NCI-H2029 (cell line): ENCODE measurements at places on chromosomes 16 and 17.

DNA sequence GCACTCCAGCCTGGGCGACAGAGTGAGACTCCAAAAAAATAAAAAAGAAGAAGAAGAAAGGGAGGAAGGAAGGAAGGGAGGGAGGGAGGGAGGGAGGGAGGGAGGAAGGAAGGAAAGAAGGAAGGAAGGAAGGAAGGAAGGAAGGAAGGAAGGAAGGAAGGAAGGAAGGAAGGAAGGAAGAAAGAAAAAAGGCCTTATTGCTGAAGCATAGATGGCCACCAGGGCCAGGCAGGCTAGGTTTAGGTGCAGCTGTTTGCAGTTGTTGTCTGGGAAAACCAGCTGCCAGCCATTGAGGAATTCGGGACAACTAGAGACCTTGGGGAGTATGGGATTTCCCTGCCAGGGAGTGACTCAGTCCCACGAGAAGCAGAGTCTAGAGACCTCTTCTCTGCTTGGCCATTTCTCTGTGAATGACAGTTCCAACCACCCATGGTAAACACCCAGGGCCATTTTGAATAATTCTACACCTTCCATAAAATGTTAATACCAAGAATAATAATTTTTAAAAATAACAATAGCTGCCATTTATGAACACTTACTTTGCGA lies 31.0 kb downstream of the SCNN1B start:
- DNase-seq = no peak

- no peak for DNase-seq
Observed at GRCh38 chr17:77095461-77095860, 45.3 kb upstream of the SEC14L1 start.

DNA sequence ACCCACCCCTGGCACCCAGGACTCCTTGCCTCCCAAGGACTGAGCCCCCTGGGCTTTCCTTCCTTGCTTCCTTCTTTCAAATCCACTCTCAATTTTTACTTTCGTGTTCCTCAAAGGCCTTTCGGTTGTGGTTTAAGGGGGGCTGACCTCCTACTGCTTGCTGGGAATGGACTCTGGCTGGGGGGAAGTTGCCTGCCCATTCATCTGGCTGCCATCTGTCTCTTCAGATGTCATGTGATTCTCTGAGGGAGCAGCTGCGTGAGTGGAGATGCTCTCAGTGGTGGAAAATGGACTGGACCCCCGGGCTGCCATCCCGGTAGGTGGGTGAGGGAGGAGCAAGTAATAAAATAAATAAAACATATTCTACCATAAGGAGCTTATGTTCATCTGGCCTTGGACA lies 93.8 kb upstream of the RPRML start:
- DNase-seq = no peak

GRCh38 chr17:64410750-64411490 lies 20.3 kb upstream of the PECAM1 start:
- DNase-seq = no peak

DNA sequence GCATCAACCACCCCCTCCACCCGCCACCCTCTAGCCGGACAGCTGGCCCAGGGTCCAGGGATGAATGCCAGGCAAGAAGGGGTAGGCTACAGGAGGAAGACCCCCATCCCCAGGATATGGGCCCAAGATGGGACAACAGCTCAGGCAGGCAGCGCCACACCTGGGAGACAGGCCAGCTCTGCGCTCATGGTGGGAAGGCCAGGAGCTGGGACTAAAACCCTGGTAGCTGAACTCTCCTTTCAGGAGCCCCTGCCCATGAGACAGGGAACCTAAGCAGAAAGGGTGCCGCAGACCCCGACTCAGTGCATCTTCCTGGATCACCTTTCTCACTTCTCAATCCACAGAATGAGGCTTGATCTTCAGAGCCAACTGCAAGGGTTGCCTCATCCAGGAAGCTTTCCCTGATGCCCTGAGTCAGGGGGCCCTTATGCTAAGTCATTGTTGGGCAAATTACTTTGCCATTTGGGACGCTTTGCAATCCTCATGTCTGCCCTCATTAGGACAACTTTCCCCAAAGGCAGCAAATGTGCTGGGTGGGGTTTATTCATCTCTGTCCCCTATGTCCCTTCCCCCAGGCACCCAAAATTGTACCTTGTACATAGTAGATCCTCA lies 9.0 kb downstream of the ZDHHC1 start:
- DNase-seq = no peak

DNA sequence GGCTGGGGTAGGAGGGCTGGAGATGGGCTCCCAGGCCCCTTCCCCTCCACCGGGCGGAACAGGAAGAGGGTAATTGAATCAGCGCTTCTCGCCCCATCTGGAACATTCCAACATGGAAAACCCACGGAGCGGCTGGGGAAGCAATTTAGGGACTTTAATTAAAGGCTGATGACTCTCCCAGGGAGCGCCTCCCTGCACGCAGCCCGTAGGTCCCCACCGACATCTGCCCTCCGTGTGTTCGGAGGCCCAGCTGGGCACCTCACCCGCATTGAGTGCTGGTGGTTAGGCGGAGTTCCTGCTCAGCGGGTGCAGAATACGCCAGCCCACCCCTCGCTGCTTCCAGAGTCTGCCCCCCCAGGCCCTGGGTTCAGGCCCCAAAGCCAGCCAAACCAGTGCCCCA lies 10.0 kb downstream of the HS3ST6 start:
- no peak for DNase-seq

DNA sequence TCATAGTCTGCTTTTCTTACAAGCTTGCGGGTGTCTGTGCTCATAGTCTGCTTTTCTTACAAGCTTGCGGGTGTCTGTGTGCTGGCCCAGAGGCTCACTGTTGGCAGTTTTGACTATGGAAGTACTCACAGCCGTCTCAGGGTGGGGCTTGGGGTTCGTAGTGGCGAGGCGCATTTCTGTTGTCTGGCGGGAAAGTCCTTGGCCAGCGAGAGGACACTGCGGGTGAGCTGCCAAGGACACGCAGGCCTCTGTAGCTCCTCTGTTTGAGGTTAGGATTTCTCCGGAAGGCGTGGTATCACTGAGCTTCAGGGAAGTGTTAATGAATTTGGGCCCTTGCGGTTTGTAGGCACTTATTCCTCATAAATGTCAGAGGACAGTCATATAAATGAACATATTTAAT lies 13.5 kb downstream of the TBCD start:
- no peak for DNase-seq

GRCh38 chr17:79393358-79394052 lies 217.3 kb downstream of the RBFOX3 start:
- peak; percentile 38 for DNase-seq

- DNase-seq = no peak
Observed at GRCh38 chr16:27245276-27246172, 23.0 kb downstream of the NSMCE1 start.

- DNase-seq = no peak
Observed at GRCh38 chr17:18379246-18380146, 1.9 kb downstream of the EVPLL start.

DNA sequence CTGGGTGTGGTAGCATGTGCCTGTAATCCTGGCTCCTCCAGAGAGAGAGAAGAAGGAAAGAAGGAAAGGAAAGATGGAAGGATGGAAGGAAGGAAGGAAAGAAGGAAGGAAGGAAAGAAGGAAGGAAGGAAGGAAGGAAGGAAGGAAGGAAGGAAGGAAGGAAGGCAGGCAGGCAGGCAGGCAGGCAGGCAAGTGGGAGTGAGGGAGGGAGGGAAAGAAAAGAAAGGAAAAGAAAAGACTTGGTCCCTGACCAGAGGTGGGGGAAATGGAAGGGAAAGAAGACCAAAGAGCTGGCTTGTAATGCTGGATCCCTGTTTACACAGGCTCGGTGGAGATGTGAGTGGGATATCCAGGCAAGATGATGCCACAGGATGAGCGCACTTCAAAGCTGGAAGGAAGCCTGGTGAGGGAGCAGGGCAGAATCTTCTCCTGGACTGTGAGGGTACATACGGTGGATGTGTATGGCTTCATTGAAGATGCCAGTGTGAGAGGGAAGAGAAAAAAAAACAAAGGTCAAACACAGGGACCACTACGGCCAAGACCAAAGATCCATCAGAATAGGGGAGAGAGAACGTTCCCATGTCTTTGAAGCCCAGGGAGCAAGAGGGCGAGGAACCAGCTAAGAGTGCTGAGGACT lies 2.1 kb downstream of the CES1 start:
- DNase-seq = no peak

DNA sequence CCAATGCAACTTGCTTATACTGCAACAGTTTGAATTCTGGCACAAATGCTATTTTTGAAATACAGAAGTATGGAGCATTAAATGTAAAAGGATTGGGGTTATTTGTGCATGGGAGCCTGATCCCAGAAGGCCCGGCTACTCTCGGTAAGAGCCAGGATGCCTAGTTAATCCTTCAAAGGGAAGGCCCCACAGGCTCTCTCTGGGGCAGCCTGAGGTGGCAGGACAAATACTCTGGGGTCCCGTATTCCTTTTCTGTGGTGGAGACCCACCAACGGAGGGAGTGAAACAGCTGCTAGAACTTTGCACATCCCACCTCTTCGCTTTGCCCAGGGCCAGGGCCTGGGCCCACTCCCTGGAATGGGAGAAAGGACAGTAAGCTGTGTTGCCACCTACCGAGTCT lies 30.4 kb downstream of the ERN1 start:
- no peak for DNase-seq

- no peak for DNase-seq
Observed at GRCh38 chr17:76920364-76921139, 52.3 kb downstream of the MGAT5B start.

- no peak for DNase-seq
Observed at GRCh38 chr17:4334332-4334731, 32.1 kb downstream of the UBE2G1 start.

GRCh38 chr17:427327-427726 lies 74.7 kb upstream of the RPH3AL start:
- no peak for DNase-seq

DNA sequence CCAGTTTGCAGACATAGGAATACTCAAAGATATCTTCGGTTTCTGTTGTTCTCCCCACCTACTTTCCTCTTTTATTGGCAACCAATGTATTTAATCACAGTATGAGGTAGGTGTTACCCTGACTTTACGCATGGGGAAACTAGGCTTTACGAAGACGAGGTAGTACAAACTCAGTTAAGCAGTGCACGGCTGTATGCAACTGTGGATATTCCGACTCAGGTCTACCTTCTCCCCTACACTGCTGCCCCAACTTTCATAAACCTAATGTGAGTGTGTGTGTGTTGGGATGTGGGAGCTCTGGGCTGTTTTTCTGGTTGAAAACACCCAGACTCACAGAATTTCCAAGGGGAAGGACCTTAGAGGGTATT lies 1.2 kb upstream of the GPT2 start:
- no peak for DNase-seq

DNA sequence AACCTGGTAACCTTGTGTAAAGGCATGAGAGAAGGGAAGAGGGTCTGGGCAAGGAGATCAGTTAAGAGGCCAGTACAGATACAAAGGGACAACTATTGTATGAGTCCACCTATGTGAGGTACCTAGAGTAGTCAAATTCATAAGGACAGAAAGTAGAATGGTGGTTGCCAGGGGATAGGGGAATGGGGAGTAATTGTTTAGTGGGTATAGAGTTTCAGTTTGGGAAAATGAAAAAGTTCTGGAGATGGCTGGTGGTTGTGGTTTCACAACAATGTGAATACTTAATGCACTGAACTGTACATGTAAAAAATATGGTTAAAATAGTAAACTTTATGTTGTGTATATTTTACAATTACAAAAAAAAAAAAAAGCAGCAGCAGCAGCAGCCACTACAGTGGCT lies 49.4 kb downstream of the SNTB2 start:
- no peak for DNase-seq

GRCh38 chr17:81727324-81728031 lies 15.4 kb downstream of the SLC25A10 start:
- peak; percentile 94 for DNase-seq

GRCh38 chr16:2472885-2473445 lies 1.9 kb downstream of the NTN3 start:
- DNase-seq = no peak

DNA sequence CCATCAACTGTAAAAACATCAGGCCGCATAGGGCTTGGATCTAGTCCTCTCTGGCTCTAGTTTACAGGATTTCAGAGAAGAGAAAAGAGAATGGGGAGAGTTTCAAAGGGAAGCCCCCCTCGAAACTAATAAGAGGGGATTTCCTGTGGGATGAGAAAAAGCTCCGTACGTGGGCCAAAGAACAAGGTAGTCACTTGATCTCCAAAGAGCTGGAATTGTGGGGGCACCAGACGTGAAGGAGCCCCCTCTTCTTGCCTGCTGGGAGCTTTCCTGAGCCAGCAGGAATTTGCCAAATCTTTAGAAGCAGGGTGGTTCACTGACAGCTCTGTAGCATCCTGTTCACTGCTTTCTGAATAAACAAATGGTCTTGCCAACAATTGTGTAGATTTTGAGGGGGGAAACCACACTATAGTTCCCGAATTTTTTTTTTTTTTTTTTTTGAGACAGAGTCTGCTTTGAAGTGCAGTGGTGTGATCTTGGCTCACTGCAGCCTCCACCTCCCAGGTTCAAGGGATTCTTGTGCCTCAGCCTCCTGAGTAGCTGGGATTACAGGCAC lies 7.0 kb upstream of the TMIGD1 start:
- no peak for DNase-seq

DNA sequence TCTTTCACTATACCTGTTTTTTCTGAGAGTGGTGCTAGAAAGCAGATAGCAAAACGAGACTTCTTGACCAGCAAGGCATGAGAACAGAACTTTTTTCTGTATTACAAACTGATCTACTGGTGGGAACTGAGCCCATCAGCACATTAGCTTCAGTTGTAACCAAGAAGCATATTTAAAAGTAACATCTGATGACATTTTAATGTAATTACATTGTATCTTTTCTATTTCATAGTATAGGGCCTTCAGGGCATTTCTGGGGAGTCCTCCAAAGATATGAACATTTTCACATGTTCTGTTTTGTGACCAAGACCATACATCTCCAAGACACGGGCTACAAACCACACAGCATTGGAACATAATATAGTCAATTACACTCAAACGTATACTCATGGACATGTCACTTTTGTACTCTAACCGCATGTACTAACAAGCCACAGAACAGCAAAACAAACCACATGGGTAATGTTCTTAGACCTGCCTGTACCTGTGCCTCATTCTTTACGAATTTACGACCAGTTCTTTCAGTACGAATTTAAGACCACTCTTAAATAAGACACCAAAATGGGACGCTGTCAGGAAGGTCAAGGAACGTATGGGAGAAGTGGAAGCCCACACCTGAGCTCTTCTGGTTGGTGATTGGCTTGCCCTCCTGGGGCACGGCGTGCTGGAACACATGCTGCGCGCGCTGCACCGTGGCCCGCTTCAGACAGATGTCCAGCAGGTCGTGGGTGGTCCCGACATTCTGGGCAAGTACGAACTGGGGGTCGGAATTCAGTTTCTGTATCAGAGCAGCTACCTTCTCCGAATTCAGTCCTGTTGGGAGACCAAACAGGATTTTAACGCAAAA lies 825 bp downstream of the BLMH start:
- DNase-seq = no peak
